SJSA1 (cell line): ENCODE measurements at places on chromosomes 4 and X. TPM values are rescaled to one million over a fixed set of nuclear protein-coding genes. Genes with fewer than 3 reads are reported as not detected.

Gene MND1
- 19.3 and 35.1 TPM in 2 replicates for total RNA-seq

Gene TCEAL7
- not detected in 2 replicates for total RNA-seq

Gene MSX1
- total RNA-seq, result 10.9 and 11.9 TPM in 2 replicates

Gene F8A2
- not detected in 2 replicates for total RNA-seq

Gene ITIH6
- total RNA-seq, result not detected in 2 replicates

Gene SSX4
- 0.11 TPM in 1 of 2 replicates, not detected in the other for total RNA-seq

Gene IL1RAPL1
- total RNA-seq, result not detected in 2 replicates

Gene CTAG1B
- not detected in 2 replicates for total RNA-seq

Gene GRIA3
- not detected in 2 replicates for total RNA-seq

Gene NDST3
- total RNA-seq, result 0.53 and 0.58 TPM in 2 replicates

Gene TRMT10A
- total RNA-seq, result 3.5 and 12.1 TPM in 2 replicates

Gene CD38
- total RNA-seq, result 0.05 TPM in 1 of 2 replicates, not detected in the other

Gene MAGEA2
- not detected in 2 replicates for total RNA-seq
